KBM-7 (cell line): ENCODE measurements at places on chromosomes 4 and X.

DNA sequence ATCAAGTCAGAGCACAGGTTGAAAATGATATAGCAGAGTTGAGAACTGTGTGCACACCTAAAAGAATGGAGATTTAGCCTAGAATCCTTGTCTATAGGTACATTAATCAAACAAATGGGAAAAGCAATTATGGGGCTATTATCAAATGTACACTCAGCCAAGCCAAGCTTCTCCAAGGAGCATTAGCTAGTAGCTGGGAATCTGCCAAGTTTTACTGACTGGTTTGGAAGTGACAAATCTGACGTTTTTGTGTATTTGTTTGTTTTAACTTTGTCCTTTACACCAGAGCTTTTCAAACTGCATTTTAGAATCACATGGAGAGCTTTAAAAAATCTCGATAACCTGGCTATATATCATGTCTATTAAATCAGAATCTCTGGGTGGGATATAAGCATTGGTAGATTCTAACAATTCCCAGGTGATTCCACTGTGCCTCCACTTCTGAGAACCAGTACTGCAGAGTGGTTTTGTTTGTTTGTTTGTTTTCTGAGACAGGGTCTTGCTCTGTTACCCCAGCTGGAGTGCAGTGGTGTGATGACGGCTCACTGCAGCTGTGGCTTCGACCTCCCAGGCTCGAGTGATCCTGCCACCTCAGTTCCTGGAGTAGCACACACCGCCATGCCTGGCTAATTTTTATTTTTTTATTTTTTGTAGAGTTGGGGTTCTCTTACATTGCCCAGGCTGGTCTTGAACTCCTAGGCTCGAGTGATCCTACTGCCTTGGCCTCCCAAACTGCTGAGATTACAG, 279.8 kb downstream of the UNC5C start:
- no peak for DNase-seq

DNA sequence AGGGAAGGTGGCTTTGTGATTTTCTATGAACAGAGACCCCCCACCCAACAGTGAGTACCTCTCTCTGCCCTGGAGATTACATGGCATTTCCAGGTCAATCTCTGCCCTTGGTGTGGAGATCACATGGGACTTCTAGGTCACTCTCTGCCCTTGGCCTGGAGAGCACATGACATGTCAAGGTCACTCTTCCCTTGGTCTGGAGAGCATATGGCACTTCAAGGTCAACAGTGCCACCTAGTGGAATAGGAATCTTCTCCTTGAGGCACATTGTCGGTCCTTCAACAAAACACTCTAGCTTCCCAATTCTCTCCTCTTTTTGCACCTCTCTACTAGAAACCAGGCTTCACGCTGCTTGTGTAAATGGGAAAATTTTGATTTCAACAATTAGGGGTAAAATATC, 66.2 kb upstream of the TACR3 start:
- DNase-seq: peak; percentile 56

- no peak for DNase-seq
Measured at GRCh38 chr4:157005193-157005592, 33.6 kb upstream of the PDGFC start.

DNA sequence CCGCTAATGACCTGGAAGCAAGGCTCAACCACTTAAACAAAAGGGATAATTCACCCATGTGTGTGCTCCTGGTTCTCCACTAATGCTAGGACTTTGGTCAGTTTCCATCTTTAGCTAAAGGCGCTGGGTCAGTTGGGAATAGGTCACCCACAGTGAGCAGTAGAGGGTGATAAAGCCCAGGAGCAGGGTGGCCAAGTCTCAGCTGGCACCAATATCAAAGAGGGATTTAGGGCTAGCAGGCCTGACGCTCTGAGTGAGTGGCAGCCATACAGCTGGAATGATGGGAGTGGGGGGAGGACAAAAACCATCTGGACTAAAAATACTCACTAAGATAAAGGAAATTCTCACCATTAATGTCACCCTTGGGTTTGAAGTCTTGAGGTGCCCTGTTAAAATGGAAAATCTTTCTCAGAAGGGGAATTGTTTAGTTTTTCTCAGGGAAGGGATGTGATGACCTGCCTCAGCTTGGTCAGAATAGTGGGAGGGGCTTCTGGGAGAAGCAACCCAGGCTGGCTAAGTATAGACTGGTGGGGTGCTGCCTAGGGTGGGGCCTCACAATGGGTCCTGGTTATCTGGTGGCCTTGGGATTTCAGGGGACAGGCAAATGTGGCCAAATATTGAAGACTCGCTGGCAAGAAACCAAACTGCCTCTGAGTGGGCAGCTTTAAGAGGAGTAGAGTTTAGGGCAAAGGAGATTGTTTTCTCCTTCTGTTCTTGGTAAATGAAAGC, 47.1 kb downstream of the TSC22D3 start:
- no peak for DNase-seq

DNA sequence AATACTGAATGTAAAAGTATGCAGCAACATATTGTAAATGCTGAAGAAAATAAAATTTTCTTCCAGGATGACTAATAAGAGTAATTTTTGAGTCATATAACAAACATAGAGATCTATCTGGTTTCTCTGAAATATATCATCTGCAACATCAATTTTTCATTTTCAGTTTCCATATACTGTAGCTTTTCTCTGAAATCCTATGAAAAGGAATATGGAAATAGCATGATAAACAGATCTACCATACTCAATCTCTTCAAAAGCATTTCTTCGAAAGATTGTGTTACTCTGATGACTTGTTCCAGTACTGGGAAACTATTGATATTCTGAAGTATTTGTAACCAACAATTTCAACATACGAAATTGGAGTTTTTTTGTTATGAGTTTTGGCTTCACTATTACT, 1156.7 kb downstream of the FAM133A start:
- DNase-seq: no peak

- no peak for DNase-seq
Measured at GRCh38 chr4:169174247-169174646, 96.5 kb downstream of the SH3RF1 start.

DNA sequence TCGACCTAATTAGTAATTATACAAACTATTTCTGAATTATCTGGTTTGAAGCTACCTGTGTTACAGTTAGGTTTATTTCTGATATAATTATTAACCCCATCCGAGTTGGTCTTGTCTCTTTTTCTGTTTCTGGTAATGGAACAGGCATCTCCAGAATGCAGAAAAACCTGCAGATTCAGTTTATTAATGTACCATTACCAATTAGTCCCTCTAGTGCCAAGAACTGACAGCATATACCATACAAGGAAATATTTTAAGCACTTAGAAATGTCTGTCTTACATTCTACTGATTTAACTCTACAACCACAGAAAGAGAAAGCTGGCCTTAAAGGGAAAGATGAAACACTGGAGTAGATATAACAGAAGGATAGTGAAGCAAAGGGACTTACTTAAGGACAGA, 570.6 kb downstream of the CENPC start:
- DNase-seq: no peak

DNA sequence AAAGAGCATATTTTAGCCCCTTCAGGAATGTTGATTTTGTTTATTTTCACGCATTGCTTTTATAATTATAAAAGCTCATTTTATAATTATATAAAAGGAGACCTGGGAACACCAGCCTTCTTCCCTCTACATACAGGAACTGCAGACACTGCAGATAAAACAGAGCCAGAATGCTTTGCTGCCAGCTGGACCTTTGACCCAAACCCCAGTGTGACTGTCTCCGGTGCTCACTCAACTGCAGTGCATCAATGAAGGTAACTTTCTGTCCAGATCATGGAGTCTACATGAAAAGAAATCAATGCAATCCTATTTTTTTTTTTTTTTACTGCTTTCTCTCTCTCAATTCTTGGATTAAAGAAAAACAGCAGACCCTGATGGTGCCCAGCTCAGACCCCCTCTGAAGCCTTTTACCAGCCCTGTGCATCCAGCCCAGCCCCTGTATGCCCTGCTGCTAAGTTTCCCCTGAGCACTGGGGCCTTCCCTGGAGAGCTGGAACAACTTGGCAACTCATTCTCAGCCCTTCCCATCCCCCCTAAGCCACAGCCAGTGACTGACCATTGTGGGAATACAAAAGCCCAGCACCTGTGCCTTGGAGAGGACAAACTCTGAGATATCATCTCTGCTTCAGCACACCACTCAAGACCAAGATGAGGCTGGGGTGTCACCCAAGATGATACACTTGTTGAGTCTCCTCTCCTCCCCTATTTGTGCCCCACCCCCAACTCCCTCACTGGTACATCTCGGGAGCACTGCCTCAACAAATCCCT, 182.1 kb downstream of the EVC2 start:
- no peak for DNase-seq

- DNase-seq: no peak
Measured at GRCh38 chr4:186249785-186250754, 15.9 kb upstream of the F11 start.

DNA sequence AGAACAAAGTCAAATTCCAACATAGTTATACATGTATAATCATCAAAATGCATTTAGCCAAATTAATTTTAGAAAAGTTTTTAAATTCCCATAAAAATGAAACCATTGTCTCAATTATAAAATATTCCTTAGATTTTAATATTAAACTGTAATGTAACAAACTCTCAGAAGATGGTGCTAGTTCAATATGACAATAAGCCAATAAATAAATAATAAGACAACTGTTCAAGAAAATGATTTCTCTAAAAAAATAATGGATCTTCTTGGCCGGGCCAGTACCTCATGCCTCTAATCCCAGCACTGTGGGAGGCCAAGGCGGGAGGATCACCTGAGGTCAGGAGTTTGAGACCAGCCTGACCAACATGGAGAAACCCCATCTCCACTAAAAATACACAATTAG, 80.3 kb downstream of the RAB28 start:
- no peak for DNase-seq

DNA sequence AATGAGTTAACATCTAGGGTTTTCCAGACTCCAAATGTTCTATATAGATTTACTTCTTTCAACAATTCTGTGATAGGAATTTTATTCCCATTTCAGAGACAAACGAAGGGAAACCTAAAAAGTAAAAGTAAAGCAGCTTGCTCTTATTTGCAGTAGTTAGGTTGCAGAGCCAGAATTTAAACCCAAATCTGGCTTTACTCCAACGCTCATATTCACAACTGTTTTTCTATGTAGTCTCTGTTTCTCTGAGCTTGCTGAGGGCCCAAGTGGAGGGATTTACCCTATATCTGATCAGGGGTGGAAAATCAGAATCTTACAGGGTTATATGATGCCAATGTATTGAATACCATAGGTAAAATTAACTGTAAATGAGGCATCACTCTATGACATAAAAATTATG, 599.1 kb upstream of the GRIA3 start:
- no peak for DNase-seq

DNA sequence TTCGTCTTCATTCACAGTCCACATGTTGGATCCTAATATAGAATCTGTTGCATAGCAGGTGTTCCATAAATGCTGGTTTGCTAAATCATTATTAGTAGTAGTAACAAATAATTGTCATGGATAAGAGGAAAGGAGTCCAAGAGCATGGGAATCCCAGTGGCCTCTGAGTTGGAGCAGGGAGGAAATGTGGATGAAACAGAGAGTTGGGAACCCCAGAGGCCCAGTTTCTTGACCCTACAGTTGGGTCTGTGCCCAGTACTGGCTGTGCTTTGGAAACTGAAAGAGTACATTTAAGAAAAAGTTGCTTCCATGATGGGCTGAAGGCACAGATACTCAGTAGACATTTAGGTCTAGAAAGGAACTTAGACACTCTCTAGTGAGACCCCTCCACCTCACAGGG, 149.4 kb upstream of the PSAPL1 start:
- DNase-seq: no peak

- DNase-seq: peak; percentile 43
Measured at GRCh38 chr4:13476915-13477314, 7.2 kb downstream of the RAB28 start.

GRCh38 chr4:158036998-158037397, 135.8 kb downstream of the GASK1B start:
- DNase-seq: no peak

DNA sequence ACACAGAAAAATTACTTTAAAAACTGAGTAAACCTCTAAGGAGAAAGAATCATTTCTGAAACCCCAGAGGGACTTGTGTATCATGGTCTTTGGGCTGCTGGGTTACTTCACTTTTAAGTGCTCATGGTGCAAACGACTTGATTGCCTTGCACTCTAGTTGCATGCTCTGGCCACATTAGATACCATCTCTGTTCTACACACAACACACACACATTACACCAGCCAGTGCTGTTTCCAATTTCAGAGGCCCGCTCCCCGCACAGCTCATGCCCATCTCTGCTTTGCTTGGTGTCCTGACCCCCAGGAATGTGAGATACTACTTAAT, 2.1 kb downstream of the PPP3CA start:
- no peak for DNase-seq
